Non-pigmented ciliary epithelial cell (primary cell): ENCODE measurements at places on chromosomes 11 and 22.

GRCh38 chr22:45319324-45319685, 9.6 kb downstream of the FAM118A start:
- no peak for DNase-seq

GRCh38 chr22:39665661-39666431, 95.3 kb downstream of the CACNA1I start:
- no peak for DNase-seq

GRCh38 chr22:50542416-50542927, 3.2 kb upstream of the KLHDC7B start:
- DNase-seq = no peak

GRCh38 chr11:79616392-79616851, 175.6 kb upstream of the TENM4 start:
- no peak for DNase-seq

DNA sequence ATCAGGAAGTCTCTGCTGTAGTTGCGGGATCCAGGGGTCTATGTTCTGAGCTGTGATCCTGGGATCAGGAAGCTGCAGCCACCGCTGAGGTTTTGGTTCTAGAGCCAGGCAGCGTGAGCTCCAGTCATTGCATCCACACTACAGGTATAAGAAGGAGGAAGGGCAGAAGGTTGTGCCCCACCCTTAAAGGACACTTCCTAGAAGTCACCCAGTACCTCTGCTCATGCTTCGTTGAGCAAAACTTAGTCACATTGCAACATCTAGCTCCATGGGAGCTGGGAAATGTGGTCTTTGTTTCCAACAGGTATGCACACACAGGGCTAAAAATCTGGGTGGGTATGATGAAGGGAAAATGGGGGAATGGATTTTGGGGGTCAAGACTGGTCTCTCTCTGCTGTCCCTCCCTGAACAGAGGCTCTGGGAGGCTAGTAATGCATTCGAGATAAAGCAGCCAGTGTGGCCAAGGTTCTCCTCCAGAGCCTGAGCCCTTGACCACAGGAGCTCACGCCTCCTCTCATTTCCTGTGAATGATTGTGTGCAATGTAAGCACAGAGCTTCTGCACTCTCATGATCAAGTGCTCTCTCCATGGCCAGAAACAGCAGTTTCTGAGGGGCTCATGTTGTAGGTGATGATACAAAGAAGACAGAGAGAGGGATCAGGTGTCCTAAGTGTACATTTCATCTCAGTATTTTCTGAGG, 86.8 kb upstream of the OR4B1 start:
- no peak for DNase-seq

GRCh38 chr11:70517988-70518907, 119.9 kb downstream of the CTTN start:
- DNase-seq = no peak

DNA sequence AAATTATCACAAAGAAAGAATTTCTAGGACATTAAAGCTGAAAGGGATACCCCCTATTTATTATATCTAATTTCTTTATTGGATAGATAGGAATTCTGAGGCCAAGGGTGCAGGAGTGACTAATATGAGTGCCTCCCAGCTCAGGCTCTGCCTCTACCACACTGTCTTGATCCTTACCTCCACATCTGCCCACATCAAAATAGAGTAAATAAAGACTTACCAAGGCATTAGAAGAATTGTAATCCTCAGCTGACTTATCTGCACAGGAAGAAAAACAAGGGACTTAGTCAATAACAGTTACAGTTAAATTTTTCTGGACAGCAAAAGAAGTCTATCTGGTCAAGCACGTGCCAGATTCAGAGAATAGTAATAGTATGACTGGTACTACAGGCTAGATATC, 72.6 kb upstream of the GDPD4 start:
- peak; percentile 50 for DNase-seq

GRCh38 chr11:82676483-82677094, 57.1 kb downstream of the FAM181B start:
- no peak for DNase-seq

DNA sequence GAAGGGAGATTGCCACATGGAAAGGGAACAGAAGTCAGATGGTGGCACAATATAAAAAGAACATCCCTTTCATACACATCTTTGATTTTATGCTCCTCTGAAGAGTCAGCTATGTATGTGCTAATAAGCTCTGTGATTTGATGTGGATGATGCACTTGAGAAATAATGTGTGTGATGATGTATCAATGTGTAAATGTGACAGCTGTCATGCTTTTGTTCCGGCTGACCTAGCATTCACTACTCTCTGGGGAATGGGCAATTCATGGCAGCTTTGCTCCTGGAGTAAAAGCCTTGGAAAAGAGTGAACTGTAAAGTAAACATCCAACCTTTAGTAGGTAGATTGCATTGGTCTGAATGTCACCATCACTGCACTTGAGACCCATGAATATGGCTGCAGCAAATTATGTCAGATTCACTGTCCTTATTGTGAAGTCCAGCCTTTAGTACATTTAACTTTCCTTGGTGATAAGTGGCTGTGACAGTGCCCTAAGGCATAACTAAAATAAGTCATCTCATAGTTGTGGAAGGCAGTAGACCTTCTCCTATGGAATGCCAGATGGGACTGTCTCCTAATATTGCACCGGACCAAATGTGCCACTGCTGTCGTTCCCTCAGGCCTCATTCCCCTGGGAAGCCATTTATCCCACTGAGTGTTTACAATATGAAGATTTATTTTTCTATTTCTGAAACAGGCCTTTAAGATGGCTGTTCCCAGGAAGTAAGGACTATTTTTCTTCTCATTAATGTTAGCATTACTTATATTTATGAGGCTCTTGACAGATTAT, 178.2 kb upstream of the CCDC90B start:
- no peak for DNase-seq

- DNase-seq = no peak
These were observed 223.6 kb downstream of the ADAMTS15 start for GRCh38 chr11:130671801-130672700.

DNA sequence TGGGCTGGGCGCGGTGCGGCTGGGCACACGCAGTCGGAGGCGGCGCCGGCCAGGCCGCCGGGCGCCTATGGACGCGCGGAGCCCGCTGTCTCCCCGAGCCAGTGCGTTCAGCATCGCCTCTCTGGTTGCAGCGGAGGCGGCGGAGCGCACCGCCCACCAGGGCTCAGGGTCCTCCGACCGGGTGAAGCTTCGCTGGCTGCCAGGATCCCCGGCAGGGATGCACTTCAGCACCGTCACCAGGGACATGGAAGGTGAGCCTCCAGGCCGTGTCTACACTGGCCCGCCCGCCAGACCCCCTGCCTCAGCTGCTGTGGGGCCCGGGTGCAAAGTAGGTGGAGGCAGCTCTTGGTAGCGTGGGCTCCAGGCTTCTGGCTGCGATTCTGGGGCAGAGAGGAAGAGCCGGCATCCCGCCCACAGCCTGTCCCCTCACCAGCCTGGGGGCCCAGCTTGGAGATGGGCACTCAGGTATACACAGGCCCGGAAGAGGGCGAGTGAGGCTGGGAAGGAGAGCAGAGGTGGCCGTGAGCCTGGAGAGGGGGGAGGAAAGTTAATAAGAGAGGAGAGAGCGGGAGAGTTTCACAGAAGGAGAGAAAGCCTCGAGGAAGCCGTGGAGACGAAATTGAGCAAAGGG, 1.0 kb upstream of the TBX1 start:
- no peak for DNase-seq

DNA sequence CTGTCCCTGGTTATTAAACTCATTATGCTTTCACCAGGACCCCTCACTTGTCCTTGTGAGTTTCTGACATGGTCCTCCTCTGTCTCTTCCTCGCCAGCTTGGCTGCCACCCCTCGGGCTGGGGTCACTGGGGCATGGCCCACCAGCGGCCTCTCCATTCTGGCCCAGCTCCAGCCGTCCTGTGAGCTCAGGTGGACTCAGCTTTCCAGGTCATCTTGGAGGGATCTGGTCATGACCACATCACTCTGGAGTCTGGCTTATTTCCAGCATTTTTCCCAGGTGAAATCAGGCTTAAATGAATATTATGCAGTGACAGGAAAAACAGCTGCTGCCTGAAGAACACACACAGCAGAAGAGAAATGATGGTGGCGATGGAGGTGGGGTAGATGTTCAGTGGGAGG, 224.5 kb downstream of the ADAMTS15 start:
- DNase-seq = no peak

- no peak for DNase-seq
These were observed 396.8 kb downstream of the GUCY1A2 start for GRCh38 chr11:106621484-106621883.

DNA sequence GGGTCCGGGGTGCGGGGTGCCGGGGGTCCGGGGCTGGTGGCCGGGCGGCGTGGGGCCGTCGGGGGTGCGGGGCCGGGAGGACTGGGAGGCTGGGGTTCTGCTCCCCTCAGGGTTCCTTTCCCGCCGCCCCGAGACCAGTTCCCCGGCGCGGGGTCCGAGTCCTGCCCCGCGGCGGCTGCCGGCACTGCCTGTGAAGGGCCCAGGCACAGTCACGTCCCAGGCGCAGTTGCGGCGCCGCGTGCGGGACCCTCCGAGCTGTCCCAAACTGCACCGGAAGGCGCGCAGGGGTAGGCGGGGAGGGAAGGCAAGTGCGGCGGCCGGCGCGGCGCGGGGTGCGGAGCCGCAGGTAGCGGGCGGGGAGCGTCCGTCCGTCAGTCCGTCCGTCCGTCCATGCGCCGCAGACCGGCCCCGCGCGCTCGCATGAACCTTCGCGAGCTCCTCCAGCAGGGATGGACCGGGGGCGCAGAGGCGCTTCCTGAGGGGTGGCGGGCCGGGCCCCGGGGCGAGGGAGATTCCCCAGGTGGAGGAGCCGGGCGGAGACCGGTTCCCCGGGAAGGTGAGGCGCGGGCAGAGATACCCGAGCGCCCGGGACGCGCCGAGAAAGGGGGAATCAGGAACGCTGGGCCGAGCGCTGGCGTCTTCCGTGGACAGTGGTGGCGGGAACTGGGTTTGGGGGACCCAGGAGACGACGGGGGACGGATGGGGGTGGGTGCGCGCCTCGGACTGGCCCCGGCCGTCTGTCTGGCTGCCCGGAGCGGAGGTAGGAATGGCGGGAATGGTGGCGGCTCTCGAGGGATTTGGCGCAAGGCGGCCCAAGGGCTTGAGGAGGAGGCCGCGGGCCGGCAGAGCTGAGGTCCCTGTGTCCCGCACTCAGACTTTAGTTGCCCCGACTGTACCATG, 3.1 kb upstream of the ADORA2A start:
- DNase-seq = no peak

- DNase-seq = no peak
These were observed 531 bp downstream of the GRIK4 start for GRCh38 chr11:120511820-120512738.

DNA sequence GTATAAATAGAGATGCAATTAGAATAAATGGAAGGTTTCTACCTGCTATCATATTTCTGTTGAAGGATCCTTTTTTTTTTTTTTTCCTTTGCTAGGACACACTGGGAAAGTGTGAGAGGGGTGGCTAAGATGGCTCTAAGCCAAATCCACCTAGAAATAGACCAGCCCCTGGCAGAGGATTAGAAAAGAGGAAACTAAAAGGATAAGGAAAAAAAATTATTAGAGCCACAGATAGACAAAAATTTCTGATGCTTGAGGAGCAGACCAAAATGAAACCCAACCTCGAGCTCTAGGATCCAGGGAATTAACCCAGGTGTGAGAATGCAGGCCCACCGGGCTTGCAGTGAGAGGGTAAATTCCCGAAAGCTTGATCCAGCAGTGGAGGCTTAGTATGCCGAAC, 262.3 kb downstream of the CADM1 start:
- DNase-seq = no peak

GRCh38 chr11:73965764-73966121, 14.9 kb downstream of the DNAJB13 start:
- no peak for DNase-seq

- DNase-seq = peak; percentile 77
These were observed 6.8 kb downstream of the HPS4 start for GRCh38 chr22:26476705-26477340.

- DNase-seq = peak; percentile 13
These were observed 22.5 kb upstream of the SEPTIN5 start for GRCh38 chr22:19691721-19692341.

DNA sequence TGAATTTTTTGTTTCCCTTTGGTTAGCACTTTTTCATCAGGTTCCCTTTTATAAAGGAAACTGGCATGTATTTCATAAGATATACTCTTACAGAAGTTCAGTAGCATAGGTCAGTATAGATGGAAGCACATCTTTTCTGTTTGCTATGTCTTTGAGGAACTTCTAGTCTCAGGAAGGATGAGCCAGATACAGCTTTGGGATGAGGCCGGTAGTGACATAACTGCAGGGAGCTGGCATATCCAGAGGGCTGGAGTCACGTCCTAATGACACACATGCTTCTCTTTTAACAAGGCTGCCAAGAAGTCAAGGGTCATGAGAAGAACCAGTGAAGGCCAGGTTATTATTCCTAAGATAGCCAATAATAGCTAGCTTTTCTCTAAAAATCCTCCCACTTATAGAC, 33.3 kb upstream of the ADSL start:
- DNase-seq = no peak

GRCh38 chr22:45190202-45190872, 26.6 kb downstream of the NUP50 start:
- DNase-seq = no peak

DNA sequence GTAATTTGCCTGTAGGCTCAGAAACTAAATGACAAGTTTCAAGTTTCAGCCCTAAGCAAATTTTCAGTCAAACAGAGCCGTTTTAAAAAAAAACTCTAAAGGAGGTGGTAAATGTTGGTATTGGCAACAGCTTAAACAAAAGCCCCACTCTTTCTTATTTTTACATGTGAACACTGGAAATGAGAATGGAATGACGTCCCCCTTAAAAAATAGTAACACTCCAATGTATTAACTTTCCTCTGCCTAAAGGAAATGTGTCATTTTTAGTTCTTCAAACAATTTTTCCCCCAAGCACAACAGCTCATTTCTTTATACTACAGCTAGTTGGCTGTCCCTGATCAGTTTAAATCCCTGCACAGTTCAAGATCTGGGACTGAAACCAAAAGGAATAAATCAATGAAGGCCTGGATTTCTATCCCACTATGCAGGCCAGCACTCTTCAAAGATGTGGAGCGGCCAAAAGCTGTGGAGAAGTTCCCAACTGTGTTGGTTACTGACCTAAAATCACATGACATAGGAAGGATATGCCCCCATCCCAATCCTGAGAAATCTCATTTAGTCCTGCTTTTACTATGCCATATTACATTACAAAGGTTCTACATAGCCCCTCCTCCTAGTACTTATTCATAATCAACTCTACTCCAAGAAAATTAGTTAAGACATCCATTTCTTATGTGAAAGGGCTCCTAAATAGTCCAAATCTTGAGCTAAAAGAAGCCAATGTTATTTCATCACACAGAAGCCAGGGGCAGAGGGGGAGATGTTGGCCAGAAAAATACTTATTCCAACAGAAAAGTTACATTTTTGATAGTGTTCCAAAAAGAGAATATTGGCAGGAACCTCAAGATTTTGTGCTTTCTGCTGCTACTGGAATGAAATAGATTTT, 95.9 kb downstream of the CADM1 start:
- no peak for DNase-seq
